ENCODE measurements at places on chromosomes 11 and 22. TPM values are rescaled to one million over a fixed set of nuclear protein-coding genes. Genes with fewer than 3 reads are reported as not detected.

DNA sequence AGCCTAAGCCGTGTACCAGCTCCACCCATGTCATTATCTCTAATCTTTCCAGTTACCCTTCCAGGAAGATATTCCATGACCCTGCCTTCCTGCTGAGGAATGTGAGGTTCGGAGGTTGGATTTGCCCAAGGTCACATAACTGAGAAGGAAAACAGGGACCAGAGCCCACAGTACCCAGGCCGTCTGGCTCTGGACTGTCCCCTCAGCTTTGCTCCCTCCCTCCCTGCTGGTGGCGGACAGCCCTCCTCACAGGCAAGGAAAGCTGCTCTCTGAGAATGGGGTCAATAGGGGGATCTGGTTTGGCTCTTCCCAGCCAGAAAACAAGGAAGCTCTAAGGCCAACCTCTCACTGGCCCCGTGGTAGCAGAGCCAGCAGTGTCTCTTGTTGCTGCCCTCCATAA lies 63.3 kb downstream of the SYN3 start:
- DNase-seq, result no peak

RIMBP3C gene
- 0.24 TPM for total RNA-seq

GRCh38 chr11:118156531-118157185 lies 4.0 kb upstream of the SCN4B start:
- DNase-seq, result no peak

FBXO7 gene
- total RNA-seq, result 86.3 TPM

ASPHD2 gene
- total RNA-seq, result 10.6 TPM

DNA sequence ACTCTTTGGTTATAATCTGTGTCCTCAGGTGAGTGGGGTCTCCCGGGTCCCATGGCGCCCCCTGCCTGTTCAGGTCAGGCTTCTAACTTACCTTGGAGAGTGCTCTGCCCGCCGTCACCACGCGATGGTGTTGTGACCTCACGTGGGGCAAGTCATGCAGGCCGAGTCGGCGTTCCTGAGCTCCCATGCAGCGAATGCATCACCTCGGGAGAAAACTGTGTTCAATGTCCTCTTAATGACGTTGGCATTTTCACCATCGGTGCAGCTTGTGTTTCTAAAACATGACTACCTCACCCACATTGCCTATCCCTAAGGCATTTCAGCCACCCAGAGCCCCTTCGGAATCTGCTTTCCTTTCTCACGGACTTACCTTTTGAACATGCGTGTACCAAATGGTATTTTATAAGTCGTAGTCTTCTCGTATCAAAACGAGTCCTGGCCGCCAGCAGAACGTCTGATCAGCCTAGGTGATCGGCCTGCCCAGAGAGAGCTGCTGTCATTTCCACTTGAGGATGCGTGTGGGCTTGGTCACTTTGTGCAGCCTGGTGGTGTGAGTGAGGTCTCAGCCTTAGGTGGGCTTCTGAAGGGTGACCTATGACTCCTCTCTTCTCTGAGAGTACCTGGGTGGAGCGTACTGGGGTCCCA lies 64.8 kb downstream of the TBC1D22A start:
- no peak for DNase-seq
